ENCODE measurements at places on chromosomes 7 and 10. TPM values are rescaled to one million over a fixed set of nuclear protein-coding genes. Genes with fewer than 3 reads are reported as not detected.

GNAI1 gene
- 44.4 TPM for total RNA-seq

SVOPL gene
- not detected for total RNA-seq

TMEM196 gene
- total RNA-seq = not detected

RBM17 gene
- total RNA-seq = 73.4 TPM

DNA sequence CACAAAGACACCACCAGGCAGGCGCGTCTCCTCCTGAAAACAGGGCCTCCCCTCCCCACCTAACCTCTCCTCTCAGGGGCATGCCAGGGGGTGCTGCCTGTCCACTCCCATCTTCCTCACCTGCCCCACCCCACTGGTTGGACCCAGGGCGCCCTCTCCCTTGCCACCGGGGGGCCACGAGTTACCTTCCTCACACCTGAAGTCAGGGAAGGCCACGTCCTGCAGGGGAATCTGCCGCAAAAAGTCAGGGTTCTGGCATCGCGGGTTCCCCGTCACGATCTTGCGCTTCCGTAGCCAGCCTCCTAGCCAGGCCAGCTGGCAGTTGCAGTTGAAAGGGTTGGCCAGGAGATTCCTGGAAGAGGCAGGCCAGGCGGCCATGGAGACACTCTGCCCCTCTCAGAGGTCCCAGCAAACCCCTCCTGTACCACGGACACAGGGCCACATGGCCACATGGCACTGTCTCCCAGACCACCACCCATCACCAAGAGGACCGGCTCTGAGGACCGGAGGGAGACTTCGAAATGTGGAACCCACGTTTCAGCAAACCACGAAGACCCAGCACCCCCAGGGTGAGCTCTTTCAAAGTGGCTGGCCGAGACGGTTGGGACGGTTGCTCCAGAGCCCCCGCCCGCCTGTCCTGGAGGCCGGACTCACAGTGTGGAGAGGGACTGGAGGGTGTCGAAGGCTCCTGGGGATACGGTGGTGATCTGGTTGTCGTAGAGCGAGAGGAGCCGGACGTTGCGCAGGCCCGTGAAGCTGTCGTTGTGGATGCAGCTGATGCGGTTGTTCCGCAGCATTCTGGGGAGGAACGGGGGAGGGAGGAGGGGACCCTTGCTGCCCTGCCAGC is 142.8 kb downstream of the SLIT1 start:
- DNase-seq = no peak

DNA sequence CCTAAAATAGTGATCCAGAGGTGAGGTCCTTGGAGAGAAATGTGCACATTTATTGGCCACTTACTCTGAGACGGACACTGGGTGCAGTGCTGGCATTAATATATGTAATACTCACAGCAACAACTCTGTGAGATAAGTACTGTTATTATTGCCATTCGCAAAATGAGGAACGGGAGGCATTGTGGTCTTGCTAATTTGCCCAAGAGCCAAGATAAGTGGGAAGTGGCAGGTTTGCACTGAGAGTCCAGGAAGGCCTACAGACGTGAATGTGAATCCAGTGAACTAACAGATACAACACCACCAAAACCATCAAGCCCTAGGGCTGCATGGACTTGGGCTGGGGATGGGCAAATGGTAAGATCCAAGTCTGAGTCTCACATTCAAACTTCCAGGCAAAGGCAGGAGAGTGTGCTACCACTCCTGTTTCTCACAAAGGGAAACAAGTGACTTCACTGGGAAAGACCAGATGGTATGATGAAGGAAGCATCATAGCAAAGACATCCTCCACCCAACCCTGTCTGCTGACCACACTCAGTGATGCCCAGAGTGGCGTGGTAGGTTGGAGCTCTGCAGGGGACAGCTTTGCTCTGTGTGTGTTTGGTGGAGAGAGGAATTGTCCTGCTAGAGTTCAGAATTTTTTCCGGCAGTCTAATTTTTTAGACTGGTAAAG is 19.2 kb downstream of the TMEM273 start:
- peak; percentile 27 for DNase-seq

GRCh38 chr10:99533496-99534449 is 1.0 kb downstream of the NKX2-3 start:
- no peak for DNase-seq

DNA sequence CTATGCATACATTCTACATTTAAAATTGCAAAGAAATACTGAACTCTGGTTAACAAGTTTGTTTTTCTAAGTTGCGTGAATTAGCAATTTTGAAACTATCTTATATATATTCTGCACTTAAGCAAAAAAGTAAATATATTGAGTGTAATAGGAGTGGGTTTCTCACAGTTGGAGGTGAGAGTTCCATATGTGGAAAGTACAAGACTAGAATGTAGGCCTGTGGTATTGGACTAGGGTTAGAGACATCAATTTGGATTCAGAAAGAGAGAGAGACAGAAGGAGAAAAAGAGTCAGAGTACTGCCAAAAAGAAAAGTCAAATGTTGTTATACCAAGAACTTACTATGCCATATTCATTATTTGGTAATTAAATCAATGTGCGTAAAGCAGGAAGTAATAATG is 47.3 kb upstream of the ITGB8 start:
- no peak for DNase-seq

- DNase-seq = no peak
These were observed 182.1 kb downstream of the AUTS2 start for GRCh38 chr7:69780379-69780778.

DNA sequence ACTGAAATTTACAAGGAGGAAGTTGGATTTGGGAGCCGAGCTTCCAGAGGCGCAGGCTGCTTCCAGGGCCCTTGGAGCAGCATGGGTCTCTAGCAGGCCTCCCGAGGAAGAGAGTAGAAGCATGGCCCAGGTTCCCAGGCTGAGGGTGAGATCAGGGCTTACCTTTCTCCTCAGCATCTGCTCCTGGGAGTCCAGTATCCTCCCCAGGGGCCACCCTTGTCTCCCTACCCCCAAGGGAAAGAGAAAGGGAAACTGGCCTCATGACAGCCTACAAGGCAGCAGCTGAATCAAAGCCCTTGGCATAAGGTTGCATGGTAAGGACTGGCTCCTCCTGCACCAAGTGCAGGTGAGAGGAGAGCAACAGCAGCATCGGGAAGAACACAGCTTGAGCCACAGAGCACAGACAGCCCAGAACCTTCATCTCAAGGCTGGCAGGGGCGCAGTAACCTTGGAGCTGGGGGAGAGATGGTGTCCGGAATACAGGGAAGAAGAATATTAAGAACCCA is 114.5 kb downstream of the MARCHF5 start:
- DNase-seq = no peak

DNA sequence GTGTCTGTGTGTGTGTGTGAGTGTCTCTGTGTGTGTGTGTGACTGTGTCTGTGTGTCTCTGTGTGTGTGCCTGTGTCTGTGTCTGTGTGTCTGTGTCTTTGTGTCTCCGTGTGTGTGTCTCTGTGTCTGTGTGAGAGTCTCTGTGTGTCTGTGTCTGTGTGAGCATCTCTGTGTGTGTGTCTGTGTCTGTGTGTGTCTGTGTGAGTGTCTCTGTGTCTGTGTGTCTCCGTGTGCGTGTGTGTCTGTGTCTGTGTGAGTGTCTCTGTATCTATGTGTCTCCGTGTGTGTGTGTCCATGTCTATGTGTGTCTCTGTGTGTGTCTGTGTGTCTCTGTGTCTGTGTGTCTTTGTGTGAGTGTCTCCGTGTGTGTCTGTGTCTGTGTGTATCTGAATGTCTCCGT is 120.4 kb downstream of the SH2D4B start:
- no peak for DNase-seq

DNA sequence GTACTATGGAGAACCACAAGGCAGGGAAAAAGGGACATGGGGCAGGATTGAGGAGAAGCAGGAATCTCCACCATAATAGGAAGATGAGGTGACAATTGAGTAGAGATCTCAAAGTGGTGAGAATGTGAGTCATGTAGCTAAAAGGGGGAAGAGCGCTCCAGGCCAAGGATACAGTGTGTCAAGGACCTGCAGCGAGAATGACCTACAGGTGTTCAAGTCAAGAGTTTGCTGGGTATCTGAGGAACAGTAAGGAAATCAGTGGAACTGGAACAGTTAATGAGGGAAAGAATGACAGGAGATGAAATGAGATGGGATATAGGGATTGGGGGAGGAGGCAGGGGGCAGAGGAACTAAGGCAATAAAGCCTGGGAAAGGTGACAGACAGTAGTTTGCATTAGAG is 33.6 kb downstream of the SFR1 start:
- no peak for DNase-seq

DNA sequence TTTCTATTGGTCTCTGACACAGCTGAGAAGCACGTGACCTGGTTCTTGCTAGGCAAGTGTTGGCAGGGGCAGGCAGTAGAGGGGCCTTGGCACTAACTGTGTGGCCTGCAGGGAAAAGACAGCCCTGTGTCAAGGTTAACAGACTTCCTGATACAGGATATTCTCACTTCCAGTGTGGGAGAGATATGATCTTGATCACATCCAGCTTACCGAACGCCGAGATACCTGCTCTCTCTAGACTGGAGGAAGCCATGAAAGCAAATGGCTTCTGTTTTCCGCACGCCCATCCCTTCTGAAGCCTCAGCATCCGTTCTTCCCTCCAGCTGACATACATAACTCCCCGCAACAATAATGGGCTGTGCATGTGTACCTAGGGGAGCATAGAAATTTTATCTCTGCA is 79.4 kb downstream of the VSTM4 start:
- DNase-seq = peak; percentile 48

- DNase-seq = no peak
These were observed 33.2 kb upstream of the TPK1 start for GRCh38 chr7:144869082-144869481.

DNA sequence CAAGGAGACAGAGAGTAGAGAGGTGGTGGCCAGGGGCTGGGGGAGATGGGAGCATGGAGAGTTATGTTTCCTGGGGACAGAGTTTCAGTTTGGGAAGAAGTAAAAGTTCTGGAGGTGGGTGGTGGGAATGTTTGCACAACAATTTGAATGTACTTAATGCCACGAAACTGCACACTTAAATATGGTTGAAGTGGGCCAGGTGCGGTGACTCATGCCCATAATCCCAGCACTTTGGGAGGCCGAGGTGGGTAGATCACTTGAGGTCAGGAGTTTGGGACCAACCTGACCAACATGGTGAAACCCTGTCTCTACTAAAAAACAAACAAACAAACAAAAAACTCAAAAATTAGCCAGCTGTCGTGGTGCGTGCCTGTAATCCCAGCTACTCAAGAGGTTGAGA is 137.2 kb downstream of the PFKFB3 start:
- DNase-seq = peak; percentile 49

- DNase-seq = no peak
These were observed 100.3 kb upstream of the ANK3 start for GRCh38 chr10:60490013-60490412.
